ENCODE measurements at places on chromosomes 4 and X.
A peak's percentile ranks its signal among the peaks of the same experiment; 100 is the strongest.

GRCh38 chr4:56978750-56979303 lies at the start of gene POLR2B:
POLR2B (plus strand) TSS chr4:56978896; CDS start chr4:56978986, 90 bp downstream.
- DNase-seq: peak; percentile 93

- DNase-seq: no peak
These were observed 157.0 kb upstream of the TLL1 start for GRCh38 chr4:165715989-165716388.

DNA sequence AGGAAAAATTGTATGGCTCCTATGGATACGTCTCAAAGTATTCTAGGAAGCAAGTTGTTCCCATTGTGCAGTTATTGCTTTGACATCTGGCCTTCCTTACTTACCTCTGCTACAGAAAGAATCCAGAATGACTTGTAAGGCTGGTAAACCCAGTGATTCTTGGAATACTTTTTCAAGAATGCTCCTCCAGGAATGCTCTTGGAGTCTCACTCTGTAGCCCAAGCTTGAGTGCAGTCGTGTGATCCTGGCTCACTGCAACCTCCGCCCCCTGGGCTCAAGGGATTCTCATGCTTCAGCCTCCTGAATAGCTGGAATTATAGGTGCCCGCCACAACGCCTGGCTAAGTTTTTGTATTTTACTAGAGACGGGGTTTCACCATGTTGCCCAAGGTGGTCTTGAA lies 38.1 kb downstream of the GAB1 start:
- DNase-seq: no peak

DNA sequence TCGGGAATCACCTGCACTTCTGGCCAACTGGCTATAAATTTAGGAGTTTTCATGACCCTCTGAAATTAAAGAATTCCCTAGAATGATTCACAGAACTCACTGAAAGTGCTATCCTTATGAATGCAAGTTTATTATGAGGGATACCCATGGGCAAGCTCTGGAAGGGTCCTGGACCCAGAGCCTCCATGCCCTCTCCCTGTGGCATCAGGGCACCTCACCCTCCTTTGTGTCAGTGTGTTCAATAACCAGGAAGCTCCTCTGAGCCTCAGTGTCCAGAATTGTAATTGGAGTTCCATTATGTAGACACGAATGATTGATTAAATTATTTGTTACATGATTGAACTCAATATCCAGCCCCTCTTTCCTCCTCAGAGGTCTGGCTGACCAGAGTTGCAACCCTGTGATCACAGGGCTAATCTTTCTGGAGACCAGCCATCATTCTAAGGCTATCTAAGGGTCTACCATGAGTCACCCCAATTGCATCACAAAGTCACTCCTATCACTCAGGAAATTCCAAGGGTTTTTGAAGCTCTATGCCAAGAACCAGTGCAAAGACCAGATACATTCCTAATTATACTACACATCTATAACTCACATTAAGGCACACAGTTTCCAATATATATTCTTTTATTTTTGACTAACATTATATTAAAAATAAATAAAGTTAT lies 8.9 kb downstream of the ANXA3 start:
- DNase-seq: peak; percentile 64

- DNase-seq: no peak
These were observed 258.6 kb downstream of the FAM133A start for GRCh38 chrX:93932471-93933220.

DNA sequence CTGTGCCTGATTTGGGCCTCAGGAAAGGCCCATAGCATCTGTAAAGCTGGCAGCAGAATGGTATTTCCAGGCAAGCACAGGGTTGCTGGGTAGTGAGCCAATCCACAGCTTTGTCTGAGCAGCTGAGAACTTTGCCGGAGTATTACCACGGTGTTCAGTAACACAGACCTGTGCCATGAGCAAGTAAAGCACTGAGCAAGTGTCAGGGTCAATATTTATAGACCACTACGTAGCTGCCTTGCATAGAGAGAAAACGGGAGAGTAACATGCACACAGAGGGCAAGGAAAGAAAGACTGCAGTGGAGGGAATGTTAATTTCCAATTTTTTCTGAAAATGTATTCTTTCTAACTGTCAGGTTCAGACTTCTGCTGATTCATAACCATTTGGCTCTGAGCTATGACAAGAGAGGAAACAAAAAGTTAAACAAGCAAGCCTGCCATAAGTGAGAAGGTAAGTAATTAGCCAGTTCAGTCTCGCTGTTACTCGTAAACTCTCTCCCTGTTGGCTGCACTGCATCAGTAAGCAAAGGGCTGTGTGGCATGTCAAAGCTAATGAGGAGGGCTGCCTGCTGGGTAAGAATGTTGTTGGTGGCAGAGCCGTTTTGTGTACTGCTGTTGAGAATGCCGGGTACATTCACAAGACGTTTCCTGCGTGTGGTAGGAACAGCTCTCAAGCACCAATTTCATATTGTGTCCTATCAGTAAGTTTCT lies 238.1 kb downstream of the BMPR1B start:
- no peak for DNase-seq

DNA sequence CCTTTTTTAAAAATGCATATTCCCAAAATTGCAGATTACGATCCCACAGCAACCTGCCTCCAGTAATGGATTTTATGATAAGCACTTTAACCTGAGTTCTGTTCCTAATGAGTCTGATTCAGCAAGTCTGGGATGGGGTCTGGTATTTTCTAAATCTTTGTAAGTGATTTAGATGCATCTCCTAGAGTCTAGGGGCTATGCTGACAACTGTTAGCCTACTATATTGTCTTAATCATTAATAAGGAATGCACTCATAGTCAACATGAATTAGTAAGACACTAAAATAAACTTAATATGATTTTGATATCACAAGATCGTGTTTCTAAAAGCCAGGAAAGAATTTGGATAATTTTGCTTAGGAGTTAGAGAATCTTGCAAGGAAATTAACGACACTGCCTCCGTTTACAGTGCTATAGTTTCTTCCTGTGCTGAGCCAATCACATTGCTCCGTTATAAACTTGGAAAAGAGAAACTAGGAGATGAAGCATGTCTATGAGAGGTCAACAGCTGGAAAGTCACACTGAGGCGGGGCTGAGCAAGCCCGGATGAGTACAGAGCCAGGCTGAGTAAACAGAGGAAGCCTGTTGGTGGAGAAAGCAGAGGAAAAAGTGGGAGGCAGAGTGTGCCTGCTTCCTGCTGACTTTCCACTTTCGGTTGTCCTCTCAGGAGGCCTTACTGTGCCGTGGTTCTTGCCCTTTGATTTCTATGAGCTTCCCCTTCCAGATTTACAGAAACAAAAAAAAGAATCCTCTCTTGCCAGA lies 5.4 kb downstream of the SCARB2 start:
- DNase-seq: peak; percentile 48

- peak; percentile 21 for DNase-seq
These were observed 4.4 kb downstream of the RBPJ start for GRCh38 chr4:26325191-26325590.

All from NCI-H460 (cell line).